Stimulated activated CD4-positive, alpha-beta T cell treated with anti-CD3 and anti-CD28 coated beads, Interleukin-1b, Interleukin-23, amount 100 ng/mL, for 1 hour (primary cell): ENCODE measurements at places on chromosomes 5 and 9.
A peak's percentile ranks its signal among the peaks of the same experiment; 100 is the strongest.

DNA sequence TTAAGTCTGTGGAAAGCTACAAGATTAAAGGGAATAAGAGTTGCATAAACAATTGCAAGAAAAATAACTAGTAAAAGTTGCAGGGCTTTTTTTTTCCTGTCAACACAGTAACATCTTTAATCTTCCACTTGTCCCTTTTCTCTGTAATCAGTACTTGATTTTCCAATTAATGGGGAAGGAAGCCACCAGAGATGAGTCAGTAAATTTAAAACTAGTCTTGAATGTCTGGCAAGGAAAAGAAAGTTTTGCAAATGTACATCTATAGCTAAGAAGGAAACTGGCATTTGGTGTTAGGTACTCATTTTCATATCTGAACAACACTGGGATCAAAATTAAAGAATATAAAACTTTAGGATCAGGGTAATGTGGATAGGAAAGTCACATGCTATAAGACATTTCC, 17.1 kb downstream of the DAP start:
- no peak for DNase-seq

- no peak for DNase-seq
These were observed 752.8 kb downstream of the IRX1 start for GRCh38 chr5:4348423-4348822.

DNA sequence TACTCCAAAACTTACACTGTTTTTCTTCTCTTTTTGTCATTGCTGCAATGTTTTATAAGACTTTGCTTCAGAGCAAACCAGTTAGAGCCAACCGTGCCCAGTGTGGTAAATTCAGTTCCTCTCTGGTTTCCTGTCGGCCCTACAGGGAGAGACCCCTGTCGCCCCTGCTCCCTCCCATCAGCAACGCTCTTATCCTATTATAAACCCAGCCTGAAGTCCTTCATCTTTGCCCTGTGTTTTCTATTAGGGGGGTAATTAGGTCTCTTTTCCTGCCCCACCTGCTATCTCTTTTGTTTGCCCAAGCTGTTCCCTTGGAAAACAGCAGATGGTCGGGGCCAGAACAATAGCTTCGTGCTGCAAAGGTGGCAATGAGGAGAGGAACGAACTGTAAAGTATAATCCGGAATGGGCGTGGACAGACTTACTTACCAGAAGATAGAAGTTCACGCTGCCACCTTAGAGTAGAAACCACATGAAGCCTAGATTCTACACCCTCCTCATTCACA, 21.4 kb upstream of the OTULINL start:
- DNase-seq = no peak

- DNase-seq = no peak
These were observed 334.8 kb downstream of the FBXL17 start for GRCh38 chr5:108046955-108047670.

- no peak for DNase-seq
These were observed 29.6 kb downstream of the NOTCH1 start for GRCh38 chr9:136516191-136516654.

DNA sequence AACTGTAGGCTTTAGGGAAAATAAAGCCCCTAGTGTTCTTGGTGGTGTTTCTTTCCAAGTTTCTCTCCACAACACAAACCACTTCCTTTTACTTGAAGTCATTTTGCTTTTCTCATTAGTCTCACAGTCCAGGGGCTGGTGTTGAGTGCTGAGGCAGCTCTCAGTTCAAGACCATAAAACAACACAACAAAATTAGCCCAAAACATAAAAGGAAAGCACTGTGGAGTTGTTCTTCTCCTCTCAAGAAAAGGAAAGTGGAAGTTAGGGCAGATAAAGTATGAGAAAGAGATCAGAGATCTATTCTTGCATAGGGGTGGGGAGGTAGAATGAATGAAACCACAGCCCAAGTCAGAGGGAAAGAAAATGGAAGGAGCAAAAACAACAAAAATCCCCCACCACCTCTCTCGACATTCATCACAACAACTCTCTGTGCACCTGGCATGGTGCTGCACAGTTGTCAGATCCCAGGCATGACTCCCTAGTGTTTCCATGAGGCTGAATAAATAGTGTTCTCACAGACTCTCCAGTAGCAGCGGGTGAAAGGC, 569.9 kb downstream of the RAB3C start:
- no peak for DNase-seq

- no peak for DNase-seq
These were observed 24.9 kb upstream of the CRHBP start for GRCh38 chr5:76927961-76928360.

GRCh38 chr5:1291611-1292080, 3.2 kb downstream of the TERT start:
- DNase-seq = no peak

DNA sequence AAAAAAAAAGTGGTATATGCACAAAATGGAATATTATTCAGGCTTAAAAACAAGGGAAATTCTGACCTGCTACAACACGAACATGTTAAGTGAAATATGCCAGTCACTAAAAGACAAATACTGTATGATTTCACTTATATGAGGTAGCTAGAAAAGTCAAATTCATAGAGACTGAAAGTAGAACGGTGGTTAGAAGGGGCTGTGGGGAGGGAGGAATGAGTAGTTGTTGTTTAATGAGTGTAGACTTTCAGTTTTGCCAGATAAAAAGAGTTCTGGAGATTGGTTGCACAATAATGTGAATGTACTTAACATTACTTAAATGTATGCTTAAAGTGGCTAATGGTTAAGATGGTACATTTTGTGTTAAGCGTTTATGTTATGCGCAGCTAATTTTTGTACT, 79.5 kb upstream of the IL12B start:
- no peak for DNase-seq

GRCh38 chr9:121201045-121201737, 478 bp downstream of the RAB14 start:
- peak; percentile 9 for DNase-seq

DNA sequence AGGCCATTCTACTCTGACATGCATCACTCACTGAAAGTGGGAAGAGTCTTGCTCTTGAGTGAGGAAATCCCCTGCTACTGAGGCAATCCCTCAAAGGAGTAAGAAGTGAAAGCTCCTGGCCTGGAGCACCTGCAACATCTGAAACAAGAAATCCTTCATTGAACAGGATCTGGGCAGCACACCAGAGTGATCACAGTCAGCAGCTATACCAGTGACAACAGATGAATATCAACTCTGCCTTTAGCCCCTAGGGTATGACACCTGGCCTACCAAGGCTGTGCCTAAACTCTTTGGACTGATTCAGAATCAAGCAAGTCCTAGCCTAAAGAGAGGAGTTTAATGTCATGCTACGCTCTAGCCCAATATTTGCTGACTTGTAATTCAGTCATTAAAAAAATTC, 156.2 kb upstream of the CCDC152 start:
- no peak for DNase-seq

DNA sequence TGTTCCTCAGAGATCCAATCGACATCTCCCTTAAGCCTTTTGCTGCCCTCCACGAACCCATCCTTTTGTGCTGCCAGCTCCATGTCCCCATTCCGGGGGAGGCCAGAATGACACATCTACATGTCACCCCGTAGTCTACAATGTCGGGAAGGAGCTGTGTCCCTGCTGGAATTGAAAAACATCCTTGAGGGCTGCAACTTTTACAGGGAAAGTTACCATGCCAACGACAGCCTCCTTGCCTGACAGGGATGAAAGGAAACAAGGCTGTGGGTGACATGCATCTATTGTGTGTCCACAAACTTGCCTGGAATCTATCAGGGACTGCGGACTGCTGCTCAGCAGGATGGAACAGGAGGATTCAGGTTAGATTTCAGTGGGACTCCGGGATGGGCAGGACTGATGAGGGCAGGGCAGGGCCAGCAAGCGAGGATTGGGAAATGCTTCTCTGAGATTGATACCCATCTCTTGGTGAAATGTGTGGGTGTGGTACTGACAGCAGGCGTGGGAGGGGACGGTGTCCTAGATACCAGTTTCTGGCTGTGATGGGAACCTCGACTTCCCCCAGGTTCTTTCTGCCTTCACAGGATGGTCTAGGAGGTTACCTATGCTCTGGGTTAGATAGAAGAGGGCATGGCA, 25.5 kb downstream of the EGR1 start:
- no peak for DNase-seq

GRCh38 chr5:115816226-115817081, at the start of gene CDO1:
Gene CDO1 (minus strand): TSS chr5:115816659. CDS start chr5:115816397, 262 bp downstream.
- DNase-seq = no peak

GRCh38 chr5:88660264-88660946, 222.6 kb downstream of the MEF2C start:
- DNase-seq = no peak

DNA sequence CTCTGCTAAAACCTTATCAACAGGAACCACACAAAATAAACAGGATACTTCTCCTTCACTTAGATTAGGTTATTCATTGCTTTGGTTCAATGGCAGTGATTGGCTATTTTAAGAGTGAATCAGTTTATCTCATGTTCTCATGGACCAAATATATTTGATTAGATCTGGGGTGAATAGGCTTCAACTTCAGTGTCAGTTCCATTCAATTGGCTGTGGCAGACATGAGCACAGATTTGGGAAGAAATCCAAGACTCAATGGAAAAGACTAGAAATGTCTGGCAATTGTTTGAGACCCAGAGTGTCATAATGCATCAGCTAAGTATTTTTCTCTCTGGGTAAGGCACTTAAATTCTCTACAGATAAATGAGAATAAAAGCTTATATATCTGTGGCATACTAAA, 37.1 kb downstream of the CDH18 start:
- no peak for DNase-seq

DNA sequence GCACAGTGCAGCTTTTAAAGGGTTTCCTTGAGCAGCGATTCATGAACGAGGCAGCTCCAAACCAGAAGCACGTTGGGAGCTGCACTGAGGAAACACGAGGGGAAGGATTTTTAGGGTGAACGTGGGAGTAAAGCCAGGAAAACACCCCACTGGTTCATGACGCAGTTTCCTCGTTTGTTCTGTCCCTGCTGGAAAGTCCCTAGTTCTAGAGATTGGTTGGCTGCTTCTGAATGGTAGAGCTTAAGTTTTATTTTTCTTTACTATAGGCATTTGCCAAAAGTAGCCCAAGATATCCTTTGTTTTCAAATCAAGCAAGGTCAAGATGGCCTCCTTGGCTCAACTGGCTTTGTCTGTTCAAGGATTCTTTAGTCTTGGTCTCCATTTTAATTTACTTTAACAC, 116.5 kb upstream of the CACNA1B start:
- DNase-seq = no peak

GRCh38 chr9:120733190-120733589, 18.9 kb upstream of the MEGF9 start:
- no peak for DNase-seq

DNA sequence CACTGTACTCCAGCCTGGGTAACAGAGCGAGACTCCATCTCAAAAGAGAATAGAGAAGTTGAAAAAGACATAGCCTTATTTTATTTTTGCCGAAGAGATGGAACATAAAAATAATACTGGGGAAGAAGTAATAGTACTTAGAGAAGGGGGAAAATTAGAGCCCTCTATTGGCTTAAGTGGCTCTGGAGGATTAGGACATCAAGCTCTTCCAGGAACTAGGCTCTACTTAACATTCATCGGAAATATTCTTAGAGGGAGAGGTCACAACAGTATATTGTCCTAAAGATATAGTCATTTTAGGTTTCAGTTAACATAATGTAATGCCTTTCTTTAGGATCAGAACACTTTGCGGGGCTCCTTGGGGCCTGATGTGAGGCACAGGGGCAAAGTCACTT, 86.0 kb upstream of the PLPP1 start:
- DNase-seq = no peak

- DNase-seq = no peak
These were observed 313.2 kb downstream of the TRIM32 start for GRCh38 chr9:117000196-117000723.

DNA sequence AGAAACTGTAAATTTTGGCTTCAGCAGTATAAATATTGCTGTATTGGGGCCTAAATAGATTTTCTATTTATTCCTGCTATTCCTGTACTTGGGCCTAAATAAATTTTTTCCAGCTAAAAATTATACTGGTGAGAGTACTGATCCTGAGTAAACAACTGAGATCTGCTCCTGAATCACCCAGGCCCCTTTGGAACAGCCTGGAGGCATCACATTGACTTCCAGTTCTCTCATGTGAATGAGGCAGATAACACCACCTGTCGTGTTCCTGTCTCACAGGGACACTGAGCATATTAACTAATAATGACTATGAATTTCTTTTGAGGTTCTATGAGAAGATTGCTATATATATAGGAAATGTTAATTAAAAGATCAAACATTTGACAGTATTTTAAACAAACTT, 119.5 kb upstream of the PLCXD3 start:
- no peak for DNase-seq

GRCh38 chr9:114280636-114281472, 42.0 kb upstream of the ORM1 start:
- DNase-seq = no peak

DNA sequence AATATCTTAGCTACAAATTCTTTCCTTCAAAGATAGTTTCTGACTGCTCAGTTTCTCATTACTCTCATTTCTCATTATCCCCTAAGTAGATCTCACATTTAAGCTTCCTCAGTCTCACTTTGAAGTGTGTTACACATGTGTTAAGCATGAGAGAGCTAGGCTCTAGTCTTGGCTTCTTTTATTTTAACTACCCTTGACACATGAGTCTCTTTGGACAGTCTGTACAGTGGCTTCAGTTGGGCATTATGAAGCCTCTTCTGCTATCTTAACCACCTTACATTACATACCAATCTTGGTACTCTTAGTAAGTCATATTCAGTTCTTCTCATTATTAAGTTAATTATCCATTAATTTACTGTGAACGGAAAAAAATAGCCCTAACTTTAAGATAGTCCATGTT, 232.5 kb downstream of the FBXL17 start:
- no peak for DNase-seq

- no peak for DNase-seq
These were observed 141.6 kb upstream of the IL12B start for GRCh38 chr5:159471904-159472303.

GRCh38 chr9:124392871-124393460, 22.3 kb downstream of the PSMB7 start:
- no peak for DNase-seq

GRCh38 chr5:140217299-140218026, 42.5 kb downstream of the CYSTM1 start:
- no peak for DNase-seq

- DNase-seq = no peak
These were observed 5.8 kb upstream of the MEF2C start for GRCh38 chr5:88888848-88889188.

GRCh38 chr5:35058374-35058788, 10.6 kb upstream of the AGXT2 start:
- DNase-seq = no peak

- DNase-seq = no peak
These were observed 78.2 kb downstream of the GCNT1 start for GRCh38 chr9:76537150-76537646.

GRCh38 chr9:86580688-86581087, 226.5 kb upstream of the TUT7 start:
- DNase-seq = no peak

DNA sequence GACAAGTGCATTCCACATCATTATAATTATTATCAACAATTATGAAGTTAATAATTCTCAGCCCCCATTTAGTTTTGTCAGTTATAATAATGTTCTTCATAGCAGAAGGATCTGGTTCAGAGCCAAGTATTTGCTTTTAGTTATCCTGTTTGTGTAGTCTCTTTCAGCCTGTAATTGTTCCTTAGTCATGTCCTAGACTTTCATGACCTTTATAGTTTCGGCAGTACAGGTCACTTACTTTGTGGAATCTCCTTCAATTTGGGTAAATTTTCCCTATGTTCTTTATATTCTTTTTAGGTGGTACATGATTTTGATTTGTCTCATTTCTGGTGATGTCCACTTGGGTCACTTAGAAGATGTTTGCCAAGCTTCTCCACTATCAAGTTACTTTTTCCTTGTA, 34.3 kb downstream of the UBE2R2 start:
- no peak for DNase-seq
